Stimulated activated naive CD4-positive, alpha-beta T cell treated with Interleukin-2 at 50 U/mL for 16 hours (primary cell): ENCODE measurements at places on chromosomes 6 and 20.

- no peak for DNase-seq
Observed at GRCh38 chr20:3681931-3682781, at the start of gene ADAM33. Gene ADAM33 (minus strand): TSS chr20:3682010. CDS start chr20:3682004, 6 bp downstream.

DNA sequence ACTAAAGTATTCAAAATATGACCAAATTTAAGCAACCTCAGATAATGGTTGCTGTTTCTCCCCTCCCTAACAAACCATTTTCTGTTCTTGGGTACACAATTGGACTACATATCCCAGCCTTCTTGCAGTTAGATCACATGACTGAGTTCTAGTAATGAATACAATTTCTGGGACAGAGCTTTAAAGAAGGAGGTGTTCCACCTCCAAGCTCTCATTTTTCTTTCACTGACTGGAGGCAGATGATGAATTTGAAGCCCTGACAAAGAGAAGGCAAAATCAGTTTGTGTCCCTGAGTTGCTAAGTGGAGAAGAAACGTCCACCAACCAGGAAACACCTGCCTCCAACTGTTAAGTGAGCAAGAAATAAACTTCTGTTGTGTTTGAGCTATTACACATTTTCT, 117.2 kb downstream of the LCA5 start:
- DNase-seq = no peak

- DNase-seq = no peak
Observed at GRCh38 chr6:146253691-146254090, 224.8 kb downstream of the GRM1 start.

GRCh38 chr20:33249456-33249855, 13.7 kb downstream of the BPIFA1 start:
- no peak for DNase-seq

DNA sequence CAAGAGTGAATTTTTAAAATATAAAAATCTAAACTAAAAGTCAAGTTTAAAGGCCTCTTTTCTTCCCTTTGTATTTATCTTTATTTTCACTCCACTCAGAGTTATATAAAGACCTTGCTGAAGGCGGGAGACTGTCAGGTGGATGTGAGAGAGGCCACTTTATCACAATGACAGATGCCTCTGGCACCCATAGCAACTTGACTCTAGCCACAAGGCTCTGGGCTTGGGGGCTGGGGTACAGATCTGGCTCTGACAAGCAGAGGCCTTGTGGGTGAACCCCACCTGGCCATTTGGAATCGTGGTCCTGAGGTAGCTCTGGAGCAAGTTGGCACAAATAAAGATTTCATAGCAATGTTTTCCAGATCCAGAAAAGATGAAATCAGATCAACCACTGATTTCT, 417.2 kb downstream of the RFPL4B start:
- DNase-seq = no peak

GRCh38 chr20:40336533-40336932, 352.5 kb downstream of the MAFB start:
- no peak for DNase-seq

DNA sequence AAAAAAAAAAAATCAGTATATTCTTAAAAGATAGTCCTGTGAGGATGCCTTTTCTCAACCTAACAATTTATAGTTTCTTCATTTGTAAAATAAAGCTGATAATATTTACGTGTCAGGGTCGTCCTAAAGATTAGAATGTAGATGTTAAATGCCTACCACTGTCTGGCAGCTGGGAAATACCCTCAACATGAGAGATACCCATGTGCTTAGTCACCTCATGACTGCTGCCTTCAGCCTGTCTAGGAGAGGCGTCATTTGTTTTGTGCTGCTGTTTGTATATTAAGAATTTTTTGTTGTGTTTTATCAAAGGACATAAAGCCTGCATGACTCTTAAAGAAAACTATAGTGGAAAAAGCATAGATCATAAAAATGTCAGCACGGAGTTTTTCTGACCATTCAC, 9.5 kb downstream of the FAM120B start:
- no peak for DNase-seq

DNA sequence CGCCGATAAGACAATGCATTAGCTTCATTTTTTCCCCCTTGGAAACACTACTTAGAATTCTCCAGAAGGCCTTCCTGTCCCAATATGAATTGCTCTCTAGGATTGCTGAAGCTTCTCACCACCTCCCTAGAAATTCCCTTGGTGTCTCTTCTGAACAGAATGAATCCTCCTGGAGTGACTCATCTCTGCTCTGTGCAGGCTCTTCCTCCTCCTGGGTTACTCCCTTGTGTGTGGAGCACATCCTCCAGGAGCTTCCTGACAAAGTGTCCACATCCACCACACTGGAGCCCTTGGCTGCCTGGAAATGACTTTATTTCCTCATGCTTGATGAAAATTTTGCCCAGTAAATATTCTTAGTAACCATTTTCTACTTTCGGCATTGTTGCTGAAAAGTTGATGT, 54.4 kb downstream of the DTNBP1 start:
- no peak for DNase-seq
